Activated effector memory CD4-positive, alpha-beta T cell treated with Interleukin-2 at 50 U/mL for 16 hours (primary cell): ENCODE measurements at places on chromosomes 3 and 15.

DNA sequence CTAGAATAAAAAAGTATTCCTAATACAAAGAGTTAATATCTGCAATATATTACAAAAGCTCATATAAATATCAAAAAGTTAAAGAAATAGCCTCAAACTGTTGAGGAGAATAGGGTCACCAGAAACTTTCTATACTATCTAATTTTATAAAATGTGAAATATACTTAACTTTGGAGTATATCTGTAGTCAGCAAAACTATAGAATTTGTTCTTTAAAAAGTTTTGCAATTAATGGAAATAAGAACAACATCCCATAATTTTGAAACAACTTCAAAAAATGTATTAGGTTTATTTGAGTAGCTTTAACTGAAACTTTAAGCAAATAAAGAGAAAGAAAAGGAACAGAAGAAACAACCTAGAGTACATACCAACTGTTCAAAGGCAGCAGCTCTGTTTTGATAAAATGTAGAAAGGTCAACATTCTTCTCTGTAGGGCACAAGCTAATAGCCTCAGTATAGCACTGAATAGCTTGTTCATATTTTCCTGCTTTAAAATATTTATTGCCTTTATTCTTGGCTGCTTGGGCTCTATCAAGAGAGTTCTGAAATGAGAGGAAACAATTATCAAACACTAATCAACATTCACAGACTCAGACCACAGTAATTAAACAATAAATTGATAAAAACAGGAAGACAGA is 14.3 kb downstream of the TOMM70 start:
- no peak for DNase-seq

DNA sequence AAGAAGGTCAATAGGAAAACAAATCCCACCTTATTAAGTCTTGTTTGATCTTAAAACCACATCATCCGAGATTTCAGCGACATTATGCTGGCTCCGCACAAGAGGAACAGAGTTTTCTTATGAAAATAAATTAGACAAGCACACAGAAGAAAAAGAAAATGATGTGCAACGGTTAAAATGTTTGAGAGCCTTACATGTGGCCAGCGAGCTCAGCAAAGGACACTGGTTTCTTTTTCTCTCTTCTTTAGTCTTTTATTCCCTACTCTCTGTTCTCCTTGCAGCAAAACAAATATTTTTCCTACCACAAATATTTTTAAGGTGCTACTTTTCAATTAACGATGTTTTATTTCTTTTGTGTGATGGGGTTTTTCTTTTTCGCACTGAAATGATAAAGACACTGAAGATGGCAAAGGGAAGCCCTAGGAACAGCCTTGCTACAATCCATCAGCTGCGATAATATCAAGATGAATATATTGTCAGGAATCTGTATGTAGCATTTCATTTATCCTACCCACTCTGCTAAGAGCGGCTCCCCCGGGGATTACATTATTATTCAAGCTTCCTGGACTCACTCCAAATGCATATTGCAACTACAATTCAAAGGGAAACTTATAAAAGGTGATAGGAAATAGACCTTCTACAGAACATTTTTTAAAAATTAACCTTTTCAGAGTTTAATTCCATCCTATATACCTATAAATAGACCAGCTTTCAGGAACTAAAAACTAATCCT is 72.9 kb downstream of the ANXA2 start:
- no peak for DNase-seq

DNA sequence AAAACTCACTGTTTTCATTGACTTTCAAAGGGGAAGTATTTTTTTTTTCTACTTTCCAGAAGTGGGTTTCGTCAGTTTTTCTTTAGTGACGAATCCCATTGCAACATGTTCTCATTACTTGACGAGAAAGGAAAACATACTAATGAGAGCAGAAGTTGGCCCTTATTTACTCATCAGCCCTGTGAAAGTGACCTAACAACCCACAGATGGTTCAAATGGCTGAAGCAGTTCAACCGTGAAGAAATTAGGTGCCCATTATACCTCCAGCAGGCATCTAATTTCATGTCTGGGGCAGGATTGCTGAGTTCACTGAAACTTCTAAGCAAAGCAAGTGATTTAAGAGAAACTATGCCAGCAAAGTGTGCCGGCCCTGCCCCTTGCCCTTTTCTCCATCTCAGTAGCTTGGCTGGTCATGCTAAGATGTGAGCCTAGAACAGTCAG is 9.0 kb downstream of the AQP9 start:
- DNase-seq = no peak

DNA sequence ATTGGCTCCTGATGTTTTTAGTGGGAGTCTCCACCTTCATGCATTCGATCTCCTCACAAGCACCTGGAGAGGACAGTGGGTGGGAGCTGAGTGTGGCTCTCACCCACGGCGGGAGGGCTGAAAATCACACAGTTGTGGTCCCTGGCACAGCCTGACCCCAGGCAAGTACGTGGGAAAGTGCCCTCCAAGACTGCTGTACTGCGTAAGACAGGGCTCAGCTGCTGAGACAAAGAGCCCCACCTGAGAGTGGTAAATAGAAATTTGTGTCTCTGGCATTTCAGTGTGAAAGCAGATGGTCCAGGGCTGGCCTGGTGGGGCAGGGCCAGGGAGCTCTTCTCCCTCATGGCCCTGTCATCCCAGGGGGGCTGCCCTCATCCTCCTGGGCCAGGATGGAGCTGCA is 77.4 kb upstream of the IQSEC1 start:
- DNase-seq = no peak

- no peak for DNase-seq
Measured at GRCh38 chr3:134333522-134334181, 40.6 kb downstream of the AMOTL2 start.

- no peak for DNase-seq
Measured at GRCh38 chr3:114128826-114129225, 50.0 kb downstream of the DRD3 start.

DNA sequence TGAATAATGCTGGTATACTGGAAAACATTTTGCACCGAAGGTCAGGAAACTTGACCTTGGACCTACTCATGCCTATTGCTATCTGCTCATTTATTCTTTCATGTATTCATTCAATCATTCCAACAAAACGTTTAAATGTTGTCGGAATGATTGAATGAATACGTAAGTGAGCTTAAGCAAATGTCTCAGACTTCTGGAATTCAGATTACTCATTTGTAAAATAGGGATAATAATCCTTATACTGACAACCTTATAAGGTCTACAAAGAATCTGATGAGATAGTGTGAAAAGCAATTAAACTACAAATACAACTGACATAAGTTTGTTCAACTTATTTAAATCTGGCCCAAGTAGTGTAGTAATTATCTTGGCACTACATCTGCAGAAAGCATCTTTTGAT is 288.7 kb downstream of the WDR72 start:
- DNase-seq = no peak

DNA sequence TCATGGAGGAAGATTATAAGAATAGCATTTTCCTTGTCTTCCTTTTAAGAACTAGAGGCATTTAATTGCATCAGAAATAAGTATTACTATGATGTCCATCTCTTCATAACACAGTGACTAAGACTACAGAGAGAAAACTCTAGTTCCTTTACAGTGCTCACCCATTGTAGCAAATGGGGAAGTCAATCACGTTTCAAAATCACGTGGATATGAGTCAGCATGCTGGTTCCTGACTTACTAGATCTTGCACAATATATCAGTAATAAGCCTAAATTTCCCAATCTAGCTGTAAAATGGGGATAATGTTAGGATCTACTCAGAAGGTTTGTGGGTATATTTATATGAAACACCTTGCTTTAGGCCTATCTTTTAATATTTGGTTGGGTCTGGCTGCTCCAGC is 254.8 kb upstream of the EOMES start:
- DNase-seq = no peak

DNA sequence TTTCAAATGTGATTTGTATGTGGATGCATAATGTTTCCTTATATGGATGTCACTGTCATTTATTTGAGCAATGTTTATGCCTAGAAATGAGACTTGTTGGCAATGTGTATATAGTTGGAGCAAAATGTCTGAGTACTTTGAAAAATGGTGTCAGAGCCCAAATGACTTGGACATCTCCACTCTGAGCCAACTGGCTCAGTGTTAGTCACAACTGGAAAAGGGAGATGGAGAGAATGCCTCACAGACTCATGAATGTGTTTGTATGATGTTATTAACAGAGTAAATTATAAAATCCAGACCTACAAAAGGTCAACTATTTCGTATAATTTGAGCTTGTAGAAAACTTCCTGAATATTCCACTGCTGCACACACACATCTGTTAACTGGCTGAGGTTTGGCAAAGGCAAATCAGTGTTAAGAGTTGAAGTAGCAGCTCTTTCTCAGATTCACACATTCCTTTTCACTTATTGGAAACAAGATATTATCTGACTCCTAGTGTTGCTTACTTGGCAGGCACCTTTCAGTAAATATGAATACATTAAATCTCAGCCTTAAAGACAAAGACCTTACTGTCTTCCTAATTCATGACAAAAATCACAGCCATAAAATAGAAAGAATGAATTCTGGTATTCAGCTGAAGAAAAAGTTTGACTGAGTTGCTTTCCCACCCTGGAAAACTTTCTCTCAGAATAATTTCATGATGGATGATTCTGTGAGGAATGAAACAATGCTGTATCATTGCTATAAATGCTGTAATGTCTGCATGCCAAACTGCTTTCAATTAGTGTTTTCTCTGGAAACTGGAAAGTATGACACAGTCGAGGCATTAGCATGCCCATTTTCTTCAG is 27.0 kb downstream of the ADIPOQ start:
- DNase-seq = no peak

DNA sequence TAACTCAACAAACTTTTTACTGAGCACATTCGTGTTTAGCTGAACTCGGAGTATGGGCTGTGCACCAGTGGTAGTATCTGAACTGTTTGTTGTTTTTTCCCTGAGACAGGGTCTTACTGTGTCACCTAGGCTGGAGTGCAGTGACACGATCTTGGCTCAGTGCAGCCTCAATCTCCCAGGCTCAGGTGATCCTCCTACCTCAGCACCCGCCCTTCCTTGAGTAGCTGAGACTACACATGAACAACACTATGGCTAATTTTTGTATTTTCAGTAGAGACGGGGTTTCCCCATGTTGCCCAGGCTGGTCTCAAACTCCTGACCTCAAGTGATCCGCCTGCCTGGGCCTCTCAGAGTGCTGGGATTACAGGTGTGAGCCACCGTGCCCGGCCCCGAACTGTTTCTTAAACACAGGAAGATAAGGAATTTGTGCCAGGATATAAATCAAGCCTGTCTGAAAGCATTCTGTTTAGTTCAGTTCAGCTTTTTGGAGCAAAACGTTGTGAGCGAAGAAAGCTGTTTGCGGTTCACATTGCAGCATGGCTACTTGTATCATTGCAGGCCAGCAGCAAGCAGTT is 40.4 kb upstream of the SKOR1 start:
- no peak for DNase-seq

DNA sequence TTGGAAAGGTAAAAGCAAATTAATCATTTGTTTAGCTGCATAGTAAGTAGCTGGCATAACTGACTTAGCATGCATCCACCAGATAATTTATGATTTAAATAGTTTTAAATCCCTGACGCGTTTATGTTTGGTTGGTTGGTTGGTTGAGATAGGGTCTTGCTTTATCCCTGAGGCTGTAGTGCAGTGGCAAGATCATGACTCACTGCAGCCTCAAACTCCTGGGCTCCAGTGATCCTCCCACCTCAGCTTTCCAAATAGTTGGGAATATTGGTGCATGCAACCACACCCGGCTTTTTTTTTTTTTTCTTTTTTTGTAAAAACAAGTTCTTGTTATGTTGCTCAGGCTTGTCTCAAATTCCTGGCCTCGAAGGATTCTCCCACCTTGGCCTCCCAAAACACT is 263.4 kb downstream of the MCTP2 start:
- no peak for DNase-seq

- no peak for DNase-seq
Measured at GRCh38 chr3:98817547-98818041, 54.5 kb downstream of the ST3GAL6 start.

DNA sequence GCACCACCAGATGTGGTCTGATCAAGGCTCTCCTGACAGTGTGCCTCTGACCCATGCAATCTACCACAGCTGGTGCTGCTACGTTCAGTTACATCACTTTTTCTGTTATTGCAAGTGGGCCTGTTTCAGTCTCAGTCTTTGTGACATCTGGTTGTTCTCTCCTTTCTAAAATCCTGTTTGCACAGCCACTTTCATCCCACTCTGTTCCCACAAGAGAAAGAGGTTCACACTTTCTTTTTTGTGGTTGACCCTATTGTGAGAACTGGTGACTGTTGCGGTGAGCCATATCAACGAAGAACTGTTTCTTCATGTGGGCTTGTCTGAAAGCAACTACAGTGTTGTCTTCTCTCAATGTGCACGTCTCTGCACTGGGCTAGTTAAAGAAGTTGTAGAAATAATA is 342.8 kb upstream of the ARPP21 start:
- DNase-seq = no peak

DNA sequence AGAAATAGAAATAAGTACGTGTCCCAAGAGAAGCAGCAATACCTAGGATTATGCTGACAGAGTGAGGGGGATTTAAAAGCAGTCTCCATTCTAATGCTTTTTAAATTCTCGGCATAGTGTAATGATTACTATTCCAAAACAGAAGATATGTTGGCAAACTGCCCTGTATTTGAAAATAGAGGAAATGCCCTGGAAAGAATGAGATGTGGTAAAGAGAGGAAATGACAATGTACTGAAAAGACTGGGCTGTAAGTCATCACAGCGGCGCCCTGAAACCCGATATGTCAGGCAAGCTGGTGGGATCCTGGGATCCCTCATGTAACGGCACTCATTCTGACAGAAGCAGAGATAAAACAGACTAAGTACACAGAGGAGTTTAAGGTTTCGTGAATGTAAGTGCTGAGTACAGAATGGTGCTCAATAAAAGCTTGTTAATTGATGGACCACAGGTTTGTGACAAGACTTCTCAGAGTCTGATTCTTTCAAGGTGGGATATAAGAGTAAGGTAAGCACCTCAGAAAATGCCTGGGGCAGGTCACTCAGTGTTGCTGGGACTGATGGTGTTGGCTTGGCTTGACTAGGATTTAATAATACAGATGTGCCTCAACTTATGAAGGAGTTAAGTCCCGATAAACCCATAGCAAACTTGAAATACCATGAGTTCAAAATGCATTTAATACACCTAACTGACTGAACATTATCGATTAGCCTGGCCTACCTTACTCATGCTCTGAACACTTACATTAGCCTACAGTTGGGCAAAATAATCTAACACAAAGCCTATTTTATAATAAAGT is 91.4 kb downstream of the NFKBIZ start:
- DNase-seq = no peak

GRCh38 chr3:194265505-194265892 is 85.6 kb downstream of the CPN2 start:
- DNase-seq = no peak

- DNase-seq = no peak
Measured at GRCh38 chr3:141963301-141963700, 86.9 kb downstream of the ATP1B3 start.

- peak; percentile 72 for DNase-seq
Measured at GRCh38 chr15:30903497-30904187, at the start of gene FAN1. Gene FAN1 (plus strand): TSS chr15:30903915. CDS start chr15:30904664, 749 bp downstream.

- DNase-seq = no peak
Measured at GRCh38 chr3:175932586-175932985, 1073.5 kb downstream of the NAALADL2 start.

DNA sequence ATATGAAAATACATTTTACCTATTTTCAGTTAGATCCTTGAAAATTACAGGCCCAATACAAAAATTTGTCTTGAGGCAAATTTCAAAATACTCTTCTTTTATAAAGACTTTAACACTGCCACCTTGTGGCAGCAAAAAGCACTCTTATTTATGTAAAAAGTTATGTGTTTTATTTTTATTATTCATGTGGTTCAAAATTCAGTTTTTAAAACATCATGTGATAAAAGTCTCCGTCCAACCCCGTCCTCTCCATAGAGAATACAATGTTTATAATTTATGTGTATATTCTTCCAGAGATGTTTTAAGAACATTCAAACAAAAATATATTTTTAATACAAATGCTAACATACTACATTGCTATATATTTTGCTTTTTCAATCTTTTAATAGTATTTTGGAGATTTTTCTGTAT is 36.9 kb upstream of the TRIM59 start:
- DNase-seq = no peak
